AML-193 (cell line): ENCODE measurements at places on chromosomes 4 and X.

- DNase-seq = no peak
Measured at GRCh38 chr4:101806914-101807313, 16.4 kb downstream of the BANK1 start.

DNA sequence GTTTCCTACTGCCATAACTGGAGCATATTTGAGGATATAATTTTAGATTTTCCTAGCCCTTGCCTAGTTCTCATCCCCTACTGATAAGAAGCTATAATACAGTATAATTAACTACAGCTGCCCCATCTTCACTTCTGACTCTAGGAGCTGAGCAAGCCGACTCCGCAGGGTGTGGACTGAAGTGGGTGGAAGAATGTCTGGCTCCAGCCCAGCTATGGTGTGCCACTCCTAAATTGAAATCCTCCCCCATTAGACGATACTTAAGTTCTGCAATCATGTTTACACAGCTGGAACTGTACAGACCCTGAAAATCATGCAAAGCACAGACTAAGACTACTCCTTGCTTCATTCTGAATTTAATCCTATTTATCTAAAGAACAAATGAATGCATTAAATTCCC, 93.1 kb downstream of the PCDH19 start:
- no peak for DNase-seq

- DNase-seq = no peak
Measured at GRCh38 chrX:132216806-132217202, 2.4 kb downstream of the RAP2C start.

GRCh38 chr4:101027721-101028120, 319.6 kb downstream of the PPP3CA start:
- no peak for DNase-seq

DNA sequence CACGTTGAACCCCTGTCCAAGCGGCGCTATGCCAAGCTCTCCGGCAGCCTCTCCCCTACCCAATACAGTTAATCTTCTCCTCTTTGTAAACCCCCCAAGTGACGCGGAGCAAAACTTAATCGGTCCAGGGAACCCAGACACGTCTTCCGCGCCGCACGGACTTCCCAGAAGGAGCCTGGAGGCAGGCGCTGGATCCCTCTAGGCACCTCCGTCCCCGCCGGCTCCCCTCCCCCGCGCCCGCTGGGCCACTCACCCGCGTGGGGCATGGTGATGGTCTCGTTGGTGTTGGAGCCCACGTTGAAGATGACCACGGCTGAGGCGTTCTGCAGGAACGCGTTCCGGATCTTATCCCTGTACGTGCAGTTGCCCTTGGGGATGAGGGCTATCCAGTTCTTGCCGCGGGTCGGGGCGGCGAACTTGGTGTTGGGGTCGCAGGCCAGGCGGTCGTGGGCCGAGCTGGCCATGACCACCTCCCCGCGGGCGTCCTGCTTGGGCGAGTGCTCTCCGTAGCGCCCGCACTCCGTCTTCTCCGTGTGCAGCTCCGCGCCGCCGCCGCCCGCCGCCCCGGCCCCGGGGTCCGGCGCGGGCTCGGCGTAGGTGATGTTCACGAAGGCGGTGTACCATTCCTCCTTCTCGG, 1.1 kb downstream of the RNF150 start:
- no peak for DNase-seq

GRCh38 chr4:174713181-174713580, 115.9 kb downstream of the GLRA3 start:
- DNase-seq = no peak

DNA sequence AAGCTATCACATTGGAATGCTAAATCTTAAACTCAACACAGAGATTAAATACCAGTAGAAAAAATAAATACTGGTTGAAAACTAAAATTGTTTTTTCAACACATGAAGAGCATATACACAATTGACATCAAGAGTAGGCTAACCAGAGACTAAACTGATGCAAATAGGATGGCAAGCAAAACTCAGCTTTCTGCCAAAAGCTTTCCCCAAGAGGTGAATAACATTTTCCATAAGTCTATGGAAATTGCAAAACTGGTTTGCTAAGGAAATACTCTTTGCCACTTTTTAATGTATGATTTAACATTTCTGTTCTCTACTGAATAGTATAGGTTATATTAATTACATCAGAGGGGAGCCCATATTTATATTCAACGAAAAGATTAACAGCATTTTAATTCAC, 23.8 kb downstream of the IQCM start:
- DNase-seq = no peak

- DNase-seq = no peak
Measured at GRCh38 chr4:136400829-136401228, 1131.5 kb downstream of the PCDH18 start.

GRCh38 chr4:84697159-84697558, 114.2 kb downstream of the CDS1 start:
- no peak for DNase-seq

DNA sequence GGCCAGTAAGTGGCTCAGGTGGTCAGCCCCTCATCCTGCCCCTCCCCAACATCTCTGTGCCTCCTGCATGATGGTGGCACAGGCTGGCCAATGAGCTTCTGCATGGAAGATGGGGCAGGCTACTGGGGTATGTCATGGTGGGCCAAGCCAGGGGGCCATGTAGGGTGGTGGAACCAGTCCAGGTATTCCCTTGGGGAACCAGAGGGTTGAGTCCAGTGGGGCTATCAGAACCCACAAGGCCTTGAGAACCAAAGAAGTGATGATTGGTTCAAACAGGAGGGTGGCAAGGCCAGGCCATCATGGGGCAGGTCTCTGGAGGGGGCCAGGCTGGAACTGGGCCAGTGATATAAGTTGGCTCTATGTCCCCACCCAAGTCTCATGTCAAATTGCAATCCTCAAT, 18.8 kb upstream of the PPP2R2C start:
- no peak for DNase-seq

- DNase-seq = no peak
Measured at GRCh38 chrX:31154946-31155345, 83.1 kb upstream of the FTHL17 start.

- no peak for DNase-seq
Measured at GRCh38 chrX:115017455-115017854, at the start of gene IL13RA2. IL13RA2 (minus strand) TSS chrX:115017616; CDS start chrX:115017269, 347 bp downstream.
